ENCODE measurements at places on chromosomes 1 and 21.

DNA sequence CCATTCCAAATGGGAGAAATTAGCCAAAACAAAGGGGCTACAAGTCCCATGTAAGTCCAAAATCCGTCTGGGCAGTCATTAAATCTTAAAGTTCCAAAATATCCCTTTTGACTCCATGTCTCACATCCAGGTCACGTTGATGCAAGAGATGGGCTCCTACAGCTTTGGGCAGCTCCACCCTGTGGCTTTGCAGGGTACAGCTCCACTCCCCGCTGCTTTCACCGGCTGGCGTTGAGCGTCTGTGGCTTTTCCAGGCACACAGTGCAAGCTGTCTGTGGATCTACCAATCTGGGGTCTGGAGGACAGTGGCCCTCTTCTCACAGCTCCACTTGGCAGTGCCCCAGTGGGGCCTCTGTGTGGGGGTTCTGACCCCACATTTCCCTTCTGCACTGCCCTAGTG is 130.2 kb downstream of the TPR start:
- DNase-seq, result no peak

- peak; percentile 81 for DNase-seq
These were observed 218.3 kb upstream of the HOOK1 start for GRCh38 chr1:59596432-59596831.

DNA sequence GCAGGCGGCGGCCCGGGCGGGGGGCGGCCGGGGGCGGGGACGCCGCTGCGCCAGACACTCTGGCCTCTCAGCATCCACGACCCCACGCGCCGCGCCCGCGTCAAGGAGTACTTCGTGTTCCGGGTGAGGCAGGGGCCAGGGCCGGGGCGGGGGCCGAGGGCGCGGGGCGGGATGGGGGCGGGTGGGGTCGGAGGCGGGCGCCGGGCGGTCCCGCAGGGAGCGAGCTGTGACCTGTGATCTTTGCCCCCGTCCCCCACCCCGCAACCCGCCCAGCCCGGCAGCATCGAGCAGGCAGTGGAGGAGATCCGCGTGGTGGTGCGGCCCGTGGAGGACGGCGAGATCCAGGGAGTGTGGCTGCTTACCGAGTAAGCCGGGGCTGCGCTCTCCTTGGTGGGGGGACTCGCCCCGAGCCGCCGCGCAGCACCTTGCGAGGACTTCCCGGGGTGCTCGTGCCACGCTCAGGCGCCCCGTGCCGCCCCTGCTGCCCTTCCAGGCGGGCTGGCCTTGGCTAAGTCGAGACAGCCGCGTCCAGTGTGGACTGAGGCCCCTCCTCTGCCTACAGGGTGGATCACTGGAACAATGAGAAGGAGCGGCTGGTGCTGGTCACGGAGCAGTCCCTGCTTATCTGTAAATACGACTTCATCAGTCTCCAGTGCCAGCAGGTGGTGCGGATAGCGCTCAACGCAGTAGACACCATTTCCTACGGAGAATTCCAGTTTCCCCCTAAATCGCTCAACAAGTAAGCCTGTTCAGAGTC is 514 bp downstream of the TPRG1L start:
- DNase-seq, result peak; percentile 27

- no peak for DNase-seq
These were observed 192.6 kb downstream of the NFIA start for GRCh38 chr1:61274939-61275338.

GRCh38 chr1:220902916-220903315 is 23.7 kb downstream of the HLX start:
- peak; percentile 33 for DNase-seq

DNA sequence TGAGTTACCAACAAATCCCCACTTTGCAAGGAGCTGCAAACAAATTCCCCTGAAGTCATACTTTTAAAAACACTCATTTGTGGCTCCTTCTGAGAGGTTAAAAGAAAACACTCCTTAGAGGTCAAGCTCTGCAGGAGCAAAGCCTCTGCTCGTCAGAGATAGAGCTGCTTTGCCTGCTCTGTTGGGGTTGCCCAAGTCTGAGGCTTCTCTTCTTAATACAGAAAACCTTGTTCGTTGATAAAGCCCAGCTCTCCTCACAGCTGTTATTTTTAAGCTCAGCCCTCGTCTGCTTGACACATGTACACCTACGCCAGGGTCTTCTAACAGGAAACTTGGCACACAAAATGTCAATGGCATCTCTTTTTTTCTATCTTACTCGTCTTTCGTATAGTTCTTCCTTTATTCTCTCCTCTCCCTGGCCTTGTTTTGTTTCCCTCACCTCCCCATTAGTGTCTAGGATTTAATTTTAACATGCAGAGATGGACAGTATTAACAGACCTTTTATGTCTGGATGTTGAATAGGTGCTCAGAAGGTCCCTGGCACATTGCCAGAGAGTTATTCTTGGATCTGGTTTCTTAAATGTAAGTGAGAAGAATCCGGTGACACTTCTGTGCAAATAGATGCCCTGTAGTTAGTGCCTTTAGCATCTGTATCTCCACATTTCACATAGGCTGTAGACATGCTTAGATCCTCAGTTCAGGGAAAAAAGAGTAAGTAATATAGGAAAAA is 86.0 kb downstream of the LRRC53 start:
- DNase-seq, result no peak

DNA sequence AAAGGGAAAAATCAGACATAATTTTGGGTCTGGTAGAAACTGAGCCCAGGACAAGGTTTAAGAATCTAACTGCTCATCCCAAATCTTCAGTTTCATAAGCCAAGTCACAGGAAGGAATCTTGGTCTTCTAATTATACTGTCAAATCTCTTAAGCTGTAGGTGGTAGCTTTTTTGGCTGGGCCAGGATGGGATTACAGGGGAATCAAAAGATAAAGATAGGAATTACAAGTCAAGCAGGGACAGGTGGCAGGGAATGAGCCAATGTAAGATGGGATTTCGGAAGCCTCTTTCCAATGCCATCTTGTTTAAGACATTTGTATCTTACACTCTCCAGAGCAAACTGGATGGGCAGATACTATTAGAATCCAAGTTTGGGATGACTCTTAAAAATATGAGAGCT is 383.5 kb downstream of the KCNH1 start:
- no peak for DNase-seq

- DNase-seq, result no peak
These were observed 163.8 kb downstream of the BACH1 start for GRCh38 chr21:29462479-29462878.

DNA sequence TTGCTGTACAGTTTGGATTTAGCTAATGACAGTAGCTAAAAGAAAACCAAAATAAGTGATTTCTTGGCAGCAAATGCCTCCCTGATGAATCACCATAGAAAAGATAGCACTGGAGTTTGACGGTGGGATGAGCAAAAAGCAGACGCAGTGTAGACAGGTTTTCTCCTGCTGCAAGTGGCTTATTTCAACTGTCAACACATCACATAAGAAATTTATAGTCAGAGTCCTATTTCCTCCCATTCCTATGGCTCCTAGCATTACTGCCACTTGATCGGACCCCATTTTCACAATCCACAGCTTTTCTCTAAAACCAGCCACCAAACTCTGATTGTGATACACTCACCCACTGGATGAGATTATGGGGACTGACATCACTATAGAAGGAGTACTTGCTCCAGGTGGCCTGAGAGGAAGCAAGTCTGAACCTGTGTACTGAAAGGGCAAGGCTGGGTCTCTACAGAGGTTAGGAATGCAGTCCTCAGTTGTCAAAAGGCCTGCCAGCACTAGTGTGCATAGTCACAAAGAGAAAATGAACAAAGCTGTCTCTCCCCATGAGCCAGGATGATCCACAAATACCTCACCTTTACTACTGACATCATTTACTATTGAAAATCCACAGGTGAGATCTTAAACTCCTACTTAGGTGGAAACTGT is 359.8 kb downstream of the LTN1 start:
- DNase-seq, result peak; percentile 58

- DNase-seq, result peak; percentile 69
These were observed 189.1 kb downstream of the RASAL2 start for GRCh38 chr1:178282949-178283367.

GRCh38 chr1:36542962-36543515 is 60.3 kb upstream of the CSF3R start:
- no peak for DNase-seq

GRCh38 chr1:77193951-77194350 is 25.3 kb downstream of the PIGK start:
- DNase-seq, result peak; percentile 3

- DNase-seq, result no peak
These were observed 66.4 kb upstream of the TARDBP start for GRCh38 chr1:10945991-10946509.

DNA sequence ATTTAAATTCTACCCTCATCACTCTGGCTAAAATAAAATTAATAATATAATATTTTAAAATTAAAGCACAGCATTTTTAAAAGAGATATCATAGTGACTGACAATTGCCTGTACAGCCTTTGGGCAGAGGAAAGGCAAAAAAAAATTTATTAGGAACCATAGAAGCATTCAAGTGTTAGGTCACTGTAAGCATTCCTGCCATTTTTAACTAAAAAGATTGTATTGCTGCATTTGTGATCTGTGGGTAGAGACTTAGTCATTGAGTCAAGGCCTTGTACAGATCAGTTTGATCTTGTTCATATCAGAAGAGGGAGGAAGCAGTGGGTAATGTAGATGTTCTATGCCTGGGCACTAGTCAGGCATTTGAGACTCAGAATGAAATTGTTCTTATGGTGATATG is 109.9 kb downstream of the LYPLAL1 start:
- DNase-seq, result no peak

GRCh38 chr21:35833991-35834390 is 226.3 kb downstream of the SETD4 start:
- no peak for DNase-seq

DNA sequence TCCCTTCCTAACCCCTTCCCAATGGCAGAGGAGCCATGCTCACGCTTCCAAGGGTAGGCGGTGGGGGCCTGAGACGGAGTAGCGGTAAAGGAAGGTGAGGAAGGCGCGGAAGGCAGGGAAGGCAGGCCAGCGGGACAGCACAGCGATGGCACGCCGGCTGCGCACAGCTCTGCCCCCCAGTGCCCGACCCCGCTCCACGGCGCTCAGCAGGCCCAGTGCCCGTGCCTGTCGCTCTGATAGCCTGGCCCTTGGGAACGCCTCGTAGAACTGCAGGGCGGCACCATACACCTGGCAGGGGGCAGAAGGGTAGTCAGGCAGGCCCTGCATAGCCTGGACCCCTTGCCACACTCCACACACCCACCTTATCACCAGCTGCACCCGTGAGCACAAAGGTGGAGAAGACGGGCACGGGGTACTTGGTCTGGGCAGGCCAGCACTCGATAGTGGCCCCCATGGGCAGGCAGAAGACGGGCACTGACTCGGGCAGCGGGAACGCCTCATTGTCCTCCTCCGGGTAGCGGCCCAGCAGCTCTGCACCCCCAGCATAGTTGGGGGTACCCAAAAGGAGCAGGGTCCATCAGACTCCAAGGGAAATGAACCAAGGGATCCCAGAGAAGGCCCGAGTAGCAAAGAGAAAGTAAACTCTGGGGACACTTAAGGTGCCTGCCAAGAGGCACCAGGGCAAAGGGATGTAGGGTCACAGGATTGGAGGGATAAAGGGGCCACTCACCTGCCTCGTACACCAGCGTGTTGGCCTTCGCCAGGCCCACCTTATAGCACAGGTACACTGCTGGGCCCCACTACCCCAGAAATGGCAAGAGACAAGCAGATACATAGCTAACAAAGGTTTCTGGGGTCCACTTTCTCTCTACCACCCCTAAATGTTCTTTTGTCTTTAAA is 4.4 kb downstream of the DENND4B start:
- DNase-seq, result no peak

- no peak for DNase-seq
These were observed 14.7 kb upstream of the SLC19A1 start for GRCh38 chr21:45556645-45557615.

DNA sequence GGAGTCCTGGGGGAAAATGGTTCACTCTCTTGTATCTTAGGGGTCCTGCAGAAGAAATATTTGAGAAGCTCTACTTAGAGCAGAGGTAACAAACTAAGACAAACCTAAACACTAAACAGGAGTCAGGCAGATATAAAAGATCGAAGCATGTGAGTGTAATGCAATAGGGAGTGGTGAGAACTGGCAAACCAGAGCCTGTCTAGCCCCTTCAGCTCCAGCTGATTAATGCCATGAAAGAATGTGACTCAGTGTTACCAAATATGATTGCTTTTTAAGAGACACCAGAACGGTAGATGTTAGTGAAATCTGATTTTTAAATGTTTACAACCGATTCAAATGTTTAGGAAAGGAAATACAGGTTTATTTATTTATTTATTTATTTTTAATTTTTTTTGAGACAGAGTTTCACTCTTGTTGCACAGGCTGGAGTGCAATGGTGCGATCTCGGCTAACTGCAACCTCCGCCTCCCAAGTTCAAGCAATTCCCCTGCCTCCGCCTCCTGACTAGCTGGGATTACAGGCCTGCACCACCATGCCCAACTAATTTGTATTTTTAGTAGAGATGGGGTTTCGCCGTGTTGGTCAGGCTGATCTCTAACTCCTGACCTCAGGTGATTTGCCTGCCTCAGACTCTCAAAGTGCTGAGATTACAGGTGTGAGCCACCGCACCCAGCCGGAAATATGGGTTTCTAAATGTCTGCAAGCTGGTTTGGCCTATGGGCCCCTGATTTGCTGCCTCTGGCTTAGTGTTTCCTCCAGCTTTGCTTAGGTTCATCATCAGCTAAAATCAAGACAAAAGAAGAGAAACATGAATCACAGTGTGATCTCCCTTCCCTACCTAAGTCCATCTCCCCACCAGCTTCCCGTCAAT is 12.2 kb downstream of the TXNIP start:
- DNase-seq, result no peak

- DNase-seq, result no peak
These were observed 133.7 kb downstream of the COQ8A start for GRCh38 chr1:227073786-227074185.

DNA sequence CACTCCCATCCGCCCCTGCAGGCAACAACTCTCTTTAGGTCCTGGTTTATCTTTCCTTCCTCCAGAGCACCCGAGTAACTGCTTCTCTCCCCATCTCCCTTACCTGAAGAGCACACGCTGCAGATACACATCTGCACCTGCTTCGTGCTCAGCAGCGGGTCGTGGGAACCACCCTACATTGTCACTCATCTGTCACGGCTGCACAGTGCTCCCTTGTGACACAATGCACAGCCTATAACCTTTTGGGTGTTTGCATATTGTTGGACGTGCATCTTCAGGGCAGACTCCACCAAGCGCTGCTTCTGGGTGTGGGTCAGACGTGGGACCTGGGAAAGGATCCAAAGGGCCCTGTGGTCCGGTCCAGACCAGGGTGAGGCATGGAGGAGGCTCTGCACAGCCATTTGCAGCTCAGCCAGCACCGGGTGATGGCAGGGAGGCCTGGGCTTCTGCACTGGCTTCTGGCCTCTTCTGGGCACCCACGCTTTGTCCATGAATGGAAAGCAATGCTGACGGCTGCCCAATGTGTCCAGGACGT is 42.5 kb downstream of the WDR4 start:
- no peak for DNase-seq

DNA sequence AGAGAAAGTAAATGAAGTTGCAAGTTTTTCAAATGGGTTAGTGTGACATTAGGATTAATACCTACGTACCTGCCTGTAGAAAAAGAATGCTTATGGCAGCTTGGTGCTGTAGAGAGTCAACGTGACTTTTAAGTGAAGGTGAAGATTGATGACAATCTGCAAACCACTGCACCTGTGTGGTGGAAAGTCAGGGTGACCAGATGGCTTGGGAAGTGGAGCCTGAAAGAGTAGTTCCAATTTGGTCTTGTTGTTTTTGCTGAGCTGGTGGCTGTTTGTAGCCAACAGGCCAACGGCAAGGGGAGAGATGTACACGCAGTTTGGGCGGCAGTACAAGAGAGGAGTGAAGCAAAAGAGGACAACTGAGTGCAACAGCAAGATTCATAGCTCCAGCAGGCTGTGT is 78.1 kb upstream of the JAK1 start:
- DNase-seq, result no peak
